ENCODE measurements at places on chromosomes 6 and 20.

DNA sequence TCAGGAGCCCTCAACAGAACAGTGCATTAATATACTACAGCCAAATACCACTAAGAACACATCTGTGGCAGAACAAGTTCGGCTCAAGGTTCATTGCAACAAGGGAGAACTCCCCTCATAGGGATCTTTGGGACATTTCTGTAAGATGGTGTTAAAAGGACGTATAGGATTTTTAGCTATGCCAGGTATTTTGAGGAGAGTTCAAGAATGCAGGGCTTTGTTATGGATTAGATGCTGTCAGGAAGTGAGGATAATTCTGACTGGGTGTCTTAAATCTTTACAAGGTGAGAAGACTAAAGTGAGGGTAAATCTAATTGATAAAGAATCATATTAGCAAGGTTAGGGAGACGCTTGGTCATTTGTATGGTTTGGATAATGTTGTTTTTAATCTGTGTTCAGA lies 83.7 kb upstream of the AHI1 start:
- no peak for DNase-seq

DNA sequence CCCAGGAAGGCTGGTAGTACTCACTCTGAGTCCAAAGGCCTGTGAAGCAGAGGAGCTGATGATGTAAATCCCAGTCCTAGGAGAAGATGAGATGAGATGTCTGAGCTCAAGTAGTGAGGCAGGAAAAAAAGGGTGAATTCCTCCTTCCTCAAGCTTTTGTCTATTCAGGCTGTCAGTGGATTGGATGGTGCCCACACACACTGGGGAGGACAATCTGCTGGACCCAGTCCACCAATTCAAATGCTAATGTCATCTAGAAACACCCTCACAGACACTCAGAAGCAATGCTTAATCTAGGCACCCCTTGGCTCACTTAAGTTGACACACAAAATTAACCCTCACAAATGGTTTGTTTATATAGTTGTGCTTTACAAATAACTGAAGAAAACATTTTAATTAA lies 94.6 kb downstream of the CD109 start:
- no peak for DNase-seq

DNA sequence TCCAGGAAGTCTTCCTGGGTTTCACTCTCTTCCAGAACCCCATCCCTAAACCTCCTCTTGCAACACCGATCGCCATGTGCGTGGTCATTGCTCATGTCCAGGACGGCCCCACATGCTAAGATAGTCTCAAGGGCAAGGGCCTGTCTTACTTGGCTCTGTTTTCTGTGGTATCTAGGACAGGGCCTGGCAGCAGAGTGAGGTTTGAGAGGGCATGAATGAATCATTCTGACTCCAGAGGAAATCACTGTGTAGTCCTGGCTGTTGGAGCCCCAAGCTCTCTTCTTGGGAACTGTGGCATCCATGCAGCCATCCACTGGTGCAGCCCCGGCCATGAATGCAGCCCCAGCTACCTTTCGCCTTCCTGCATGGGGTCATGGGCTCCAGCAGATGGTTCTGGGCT lies 12.4 kb downstream of the SIRPA start:
- no peak for DNase-seq

- DNase-seq = no peak
Observed at GRCh38 chr6:140182821-140183220, 808.4 kb upstream of the CITED2 start.

DNA sequence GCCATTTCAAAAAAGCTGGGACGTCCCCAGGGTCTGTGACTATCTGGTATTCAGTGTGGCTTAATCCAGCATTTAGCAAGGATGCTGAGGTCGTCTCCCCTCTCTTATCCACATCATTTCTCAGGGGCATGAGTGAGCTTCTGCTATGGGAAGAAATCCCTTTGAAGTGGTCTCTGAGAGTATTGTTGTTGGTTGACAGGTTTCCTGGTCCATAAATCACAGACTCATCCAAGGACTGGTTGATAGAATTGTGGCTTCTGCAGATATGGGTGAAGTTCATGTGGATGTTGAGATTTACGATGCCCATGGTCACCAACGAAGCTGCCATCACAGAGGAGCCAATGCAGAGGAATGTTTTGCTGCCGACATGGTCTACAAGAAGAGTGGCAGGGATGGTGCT lies 24.0 kb downstream of the SLC2A12 start:
- no peak for DNase-seq

DNA sequence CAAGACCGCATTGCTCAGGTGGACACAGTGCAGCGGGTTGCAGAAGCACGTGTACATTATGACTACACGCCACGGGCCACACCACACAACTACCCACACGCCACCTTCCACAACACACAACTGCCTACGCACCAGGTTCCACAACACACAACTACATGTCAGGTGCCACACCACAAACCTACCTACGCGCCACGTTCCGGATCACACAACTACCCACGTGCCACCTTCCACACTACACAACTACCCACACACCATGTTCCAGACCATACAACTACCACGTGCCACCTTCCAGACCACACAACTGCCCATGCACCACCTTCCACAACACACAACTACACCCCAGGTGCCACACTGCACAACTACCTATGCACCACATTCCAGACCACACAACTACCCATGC lies 20.5 kb downstream of the THBS2 start:
- DNase-seq = no peak

GRCh38 chr6:70008189-70008588 lies 141.8 kb downstream of the COL19A1 start:
- no peak for DNase-seq

DNA sequence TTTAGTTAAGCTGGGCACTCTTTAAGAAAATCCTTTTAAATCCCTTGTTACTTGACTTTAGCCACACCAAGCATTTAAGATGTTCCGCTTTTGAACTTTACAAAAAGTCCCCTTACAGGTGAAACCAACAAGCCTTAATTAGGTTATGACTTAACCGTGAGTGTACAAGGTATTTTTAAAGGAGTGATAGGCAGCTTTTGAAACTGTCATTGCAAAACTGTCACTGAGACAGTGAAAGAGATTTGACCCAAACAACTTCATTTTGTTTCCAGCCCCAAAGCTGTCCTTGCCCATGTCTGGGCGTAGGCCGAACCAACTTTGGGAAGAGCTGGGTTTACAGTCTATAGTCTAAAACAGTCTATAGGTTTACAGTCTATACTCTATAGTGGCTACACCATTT lies 305.4 kb downstream of the FARS2 start:
- DNase-seq = no peak

- no peak for DNase-seq
Observed at GRCh38 chr20:35011589-35012226, 56.0 kb downstream of the MYH7B start.
